ENCODE measurements at places on chromosomes 7 and 10.

- DNase-seq, result no peak
Measured at GRCh38 chr10:75038335-75038734, 73.1 kb upstream of the SAMD8 start.

DNA sequence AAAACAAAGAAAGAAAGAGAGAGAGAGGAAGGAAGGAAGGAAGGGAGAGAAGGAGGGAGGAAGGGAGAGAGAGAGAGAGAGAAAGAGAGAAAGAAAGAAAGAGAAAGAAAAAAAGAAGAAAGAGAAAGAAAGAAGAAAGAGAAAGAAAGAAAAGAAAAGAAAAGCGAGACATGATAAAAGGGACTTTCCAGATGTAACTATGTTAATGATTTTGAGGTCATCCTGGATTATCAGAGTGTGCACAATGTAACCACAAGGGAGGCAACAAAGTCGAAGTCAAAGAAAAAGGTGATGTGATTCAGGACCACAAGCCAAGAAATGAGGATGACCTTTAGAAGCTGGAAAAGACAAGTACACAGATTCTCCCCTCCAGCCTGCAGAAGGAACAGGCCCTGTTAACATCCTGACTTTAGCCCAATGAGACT is 48.9 kb upstream of the PAX2 start:
- no peak for DNase-seq

DNA sequence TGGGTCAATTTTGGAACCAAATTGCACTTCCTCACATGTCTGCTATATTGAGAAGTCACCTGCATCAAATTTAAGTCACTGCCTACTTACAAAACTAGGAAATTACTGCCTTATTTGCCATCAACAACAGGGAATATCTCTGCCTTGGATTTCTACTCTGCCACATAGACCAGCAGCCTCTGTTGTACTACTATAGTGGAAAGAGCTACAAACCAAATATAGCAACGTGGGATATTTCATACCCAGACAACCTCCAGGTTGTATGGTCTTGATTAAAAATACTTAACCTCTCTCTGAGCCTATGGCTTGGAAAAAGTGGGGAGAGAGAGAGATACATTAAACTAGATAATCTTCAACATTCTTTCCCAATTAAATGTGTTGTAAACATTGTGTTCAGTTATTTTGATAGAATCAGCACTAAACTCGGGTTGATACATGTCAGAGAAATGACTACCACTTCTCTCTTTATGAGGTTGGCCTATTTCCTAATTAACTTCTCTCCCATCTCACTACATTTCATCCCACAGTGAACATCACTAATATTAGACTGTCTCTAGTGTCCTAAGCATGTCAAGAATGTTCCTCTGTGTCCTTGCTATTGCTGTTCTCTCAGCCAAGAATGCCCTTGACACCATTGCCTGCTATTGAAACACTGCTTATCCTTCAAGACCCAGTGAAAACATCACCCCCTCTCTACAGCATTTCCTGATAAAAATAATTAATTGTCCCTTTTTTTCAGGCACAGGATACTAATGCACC is 421.2 kb downstream of the IPMK start:
- no peak for DNase-seq

GRCh38 chr10:28295336-28295735 is 7.5 kb downstream of the MPP7 start:
- DNase-seq, result no peak

DNA sequence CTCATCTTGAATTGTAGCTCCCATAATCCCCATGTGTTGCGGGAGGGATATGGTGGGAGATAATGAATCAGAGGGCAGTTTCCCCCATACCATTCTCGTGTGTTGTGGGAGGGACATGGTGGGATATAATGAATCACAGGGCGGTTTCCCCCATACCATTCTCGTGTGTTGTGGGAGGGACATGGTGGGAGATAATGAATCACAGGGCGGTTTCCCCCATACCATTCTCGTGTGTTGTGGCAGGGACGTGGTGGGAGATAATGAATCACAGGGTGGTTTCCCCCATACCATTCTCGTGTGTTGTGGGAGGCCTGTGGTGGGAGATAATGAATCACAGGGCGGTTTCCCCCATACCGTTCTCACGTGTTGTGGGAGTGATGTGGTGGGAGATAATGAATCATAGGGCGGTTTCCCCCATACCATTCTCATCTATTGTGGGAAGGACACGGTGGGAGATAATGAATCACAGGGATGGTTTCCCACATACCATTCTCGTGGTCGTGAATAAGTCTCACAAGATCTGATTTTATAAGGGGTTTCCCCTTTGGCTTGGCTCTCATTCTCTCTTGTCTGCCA is 271.0 kb downstream of the MAD1L1 start:
- DNase-seq, result no peak
